H7 (cell line): ENCODE measurements at places on chromosomes 11 and 22. TPM values are rescaled to one million over a fixed set of nuclear protein-coding genes. Genes with fewer than 3 reads are reported as not detected.

Gene UBQLN3
- not detected in 2 replicates for total RNA-seq

Gene CNGA4
- total RNA-seq, result 0.17 and 0.67 TPM in 2 replicates

Gene OR4C3
- not detected in 2 replicates for total RNA-seq

Gene NLRP14
- total RNA-seq, result 0.07 and 0.11 TPM in 2 replicates

Gene POU2AF2
- not detected in 2 replicates for total RNA-seq

Gene MCHR1
- 2.8 and 4.8 TPM in 2 replicates for total RNA-seq

Gene SLC22A12
- total RNA-seq, result not detected in 2 replicates

Gene KRTAP5-1
- total RNA-seq, result not detected in 2 replicates

Gene KDM4D
- total RNA-seq, result 3.3 and 3.7 TPM in 2 replicates

Gene SIDT2
- 10.3 and 14.7 TPM in 2 replicates for total RNA-seq

Gene GTSE1
- total RNA-seq, result 38.8 and 42.9 TPM in 2 replicates

Gene RPLP2
- 786 and 794 TPM in 2 replicates for total RNA-seq

Gene MS4A14
- total RNA-seq, result not detected in 2 replicates

Gene RFPL1
- total RNA-seq, result 0.42 TPM in 1 of 2 replicates, not detected in the other

Gene BAIAP2L2
- total RNA-seq, result 1.0 and 2.7 TPM in 2 replicates

Gene ARFIP2
- 56.0 and 57.1 TPM in 2 replicates for total RNA-seq

Gene OR4A16
- not detected in 2 replicates for total RNA-seq

Gene UCP3
- total RNA-seq, result 0.10 TPM in 1 of 2 replicates, not detected in the other

Gene SOX10
- total RNA-seq, result 3.5 and 3.7 TPM in 2 replicates

Gene ADAMTS8
- total RNA-seq, result 1.6 TPM in 2 replicates

Gene VPREB1
- not detected in 2 replicates for total RNA-seq

Gene MYRF
- total RNA-seq, result 3.6 and 4.2 TPM in 2 replicates

Gene ADORA2A
- total RNA-seq, result 4.0 and 7.0 TPM in 2 replicates

Gene DEFB131B
- total RNA-seq, result not detected in 2 replicates

Gene OR52I1
- 0.04 TPM in 1 of 2 replicates, not detected in the other for total RNA-seq

Gene YPEL4
- total RNA-seq, result not detected in 2 replicates

Gene ROBO3
- total RNA-seq, result 26.1 and 31.0 TPM in 2 replicates

Gene FADS2
- total RNA-seq, result 176 and 225 TPM in 2 replicates

Gene TRIOBP
- total RNA-seq, result 66.9 and 67.1 TPM in 2 replicates

Gene TRMT112
- total RNA-seq, result 261 and 314 TPM in 2 replicates

Gene MRGPRX2
- total RNA-seq, result not detected in 2 replicates

Gene NUDT8
- 8.1 and 8.7 TPM in 2 replicates for total RNA-seq

Gene CSNK1E
- 307 and 335 TPM in 2 replicates for total RNA-seq

Gene TMEM25
- 17.5 and 23.5 TPM in 2 replicates for total RNA-seq

Gene RAB30
- 4.5 and 6.2 TPM in 2 replicates for total RNA-seq

Gene ARHGAP20
- total RNA-seq, result 0.07 and 0.14 TPM in 2 replicates

Gene IFTAP
- 22.3 and 26.8 TPM in 2 replicates for total RNA-seq

Gene AIFM3
- total RNA-seq, result 0.38 and 1.5 TPM in 2 replicates

Gene C11orf16
- total RNA-seq, result not detected in 2 replicates

Gene PARVG
- total RNA-seq, result 0.21 TPM in 1 of 2 replicates, not detected in the other

Gene MYOD1
- total RNA-seq, result not detected in 2 replicates

Gene SCGB1C1
- total RNA-seq, result not detected in 2 replicates

Gene VPS37C
- total RNA-seq, result 22.1 and 25.5 TPM in 2 replicates

Gene SMC1B
- 0.07 TPM in 1 of 2 replicates, not detected in the other for total RNA-seq

Gene CCDC85B
- total RNA-seq, result 39.2 and 42.4 TPM in 2 replicates

Gene PLAAT5
- 29.6 and 30.0 TPM in 2 replicates for total RNA-seq

Gene A4GALT
- 7.6 and 9.6 TPM in 2 replicates for total RNA-seq
